DMS79 treated with DMSO at 0.1 percent for 48 hours (cell line): ENCODE measurements at places on chromosomes 1 and 21.
A peak's percentile ranks its signal among the peaks of the same experiment; 100 is the strongest.

DNA sequence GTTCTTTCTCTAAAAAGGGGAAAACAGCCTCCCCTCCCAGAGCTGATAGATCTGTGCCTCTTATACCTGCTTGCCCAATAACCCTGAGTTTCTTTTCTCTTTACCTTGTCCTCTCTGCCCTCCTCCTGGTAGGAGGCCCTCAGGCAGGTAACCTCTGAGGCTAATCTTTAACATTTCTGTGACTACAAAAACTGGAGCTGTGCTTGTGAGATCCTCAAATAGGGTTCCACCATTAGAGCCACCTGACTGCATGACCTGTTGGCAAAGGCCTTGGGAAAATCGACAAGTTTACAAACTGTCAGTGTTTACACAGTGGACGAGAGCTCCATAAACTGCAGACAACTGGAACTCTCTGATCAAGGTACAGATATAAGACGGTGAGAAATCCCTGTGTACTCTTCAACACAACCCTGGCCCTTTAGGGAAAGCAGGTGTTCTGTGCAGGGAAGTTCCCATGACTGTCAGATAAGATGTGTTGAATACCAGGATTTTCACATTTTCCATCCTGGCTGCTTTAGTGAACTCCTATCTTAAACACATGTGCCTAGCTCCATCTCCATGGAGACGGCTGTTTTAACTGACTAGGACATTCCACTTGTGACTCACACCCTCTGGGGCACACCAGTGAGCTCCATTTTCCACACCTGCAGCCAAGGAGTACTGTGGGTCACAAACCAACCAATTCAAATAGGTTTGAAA, 38.3 kb downstream of the ECE1 start:
- DNase-seq, result peak; percentile 70

DNA sequence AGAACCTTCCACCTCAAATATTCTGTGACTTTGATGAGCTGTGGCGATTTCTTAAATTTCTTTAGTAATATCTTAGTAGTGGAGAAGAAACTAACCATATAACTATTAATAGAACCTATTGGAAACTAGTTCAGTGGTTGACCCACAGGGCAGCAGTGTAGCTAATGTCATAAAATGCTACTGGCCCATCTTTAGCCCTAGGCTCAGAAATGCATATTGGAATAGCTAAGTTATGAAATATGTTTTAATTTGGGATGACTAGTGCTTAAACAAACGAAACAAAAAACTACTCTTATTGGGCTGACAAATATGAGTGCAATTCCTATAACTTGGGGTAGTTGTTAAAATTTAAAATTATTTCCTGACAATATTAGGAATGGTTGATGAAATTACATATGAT, 20.2 kb downstream of the MACO1 start:
- DNase-seq, result no peak

DNA sequence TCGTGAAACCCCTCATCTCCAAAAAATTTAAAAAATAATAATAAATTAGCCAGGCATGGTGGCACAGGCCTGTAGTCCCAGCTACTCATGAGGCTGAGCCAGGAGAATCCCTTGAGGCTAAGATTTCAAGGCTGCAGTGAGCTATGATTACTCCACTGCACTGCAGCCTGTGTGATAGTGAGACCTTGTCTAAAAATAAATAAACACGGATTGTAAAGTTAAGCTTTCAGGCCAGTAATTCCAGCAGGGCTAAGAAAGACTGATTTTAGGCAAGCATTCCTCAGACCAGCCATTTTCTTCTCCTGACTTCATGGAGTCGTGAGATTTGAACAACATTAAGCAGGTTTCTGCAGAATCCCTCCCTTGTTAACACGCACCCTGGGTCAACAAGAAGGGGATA, 77.2 kb upstream of the EFHD2 start:
- DNase-seq, result no peak

- DNase-seq, result no peak
Measured at GRCh38 chr21:14492931-14493330, 53.2 kb downstream of the SAMSN1 start.
